ENCODE measurements at places on chromosomes 1 and 21.

GRCh38 chr21:27206368-27206982 is 239.6 kb upstream of the ADAMTS5 start:
- no peak for DNase-seq
- H3K4me1 ChIP-seq = no peaks in the 10 kb centered on the region
- no peaks in the 10 kb centered on the region for H3K36me3 ChIP-seq
- H3K27ac ChIP-seq = no peak overlapping the region
- H3K27me3 ChIP-seq = no peaks in the 10 kb centered on the region
- H3K4me3 ChIP-seq = no peak overlapping the region

DNA sequence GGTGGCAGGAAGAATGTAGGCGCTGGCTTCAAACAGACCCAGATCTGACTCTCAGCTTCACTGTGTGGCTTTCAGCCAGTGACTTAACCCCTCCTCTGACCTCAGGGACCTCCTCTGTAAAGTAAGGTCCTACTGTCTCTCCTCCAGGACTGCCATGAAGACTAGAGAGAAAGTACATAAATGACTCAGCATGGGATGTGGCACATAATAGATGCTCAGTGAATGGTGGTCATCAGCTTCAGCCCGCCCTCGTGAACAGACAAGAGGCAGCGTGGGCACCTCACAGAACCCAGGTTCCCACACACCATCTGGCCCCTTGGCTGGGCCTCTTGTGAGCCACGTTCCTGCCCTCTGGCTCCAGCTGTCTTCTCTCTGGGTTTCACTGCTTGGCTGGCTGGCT is 126.0 kb downstream of the SYF2 start:
- no peak overlapping the region for H3K27ac ChIP-seq
- H3K36me3 ChIP-seq = no peaks in the 10 kb centered on the region
- no peak for DNase-seq
- no peaks in the 10 kb centered on the region for H3K27me3 ChIP-seq

GRCh38 chr1:6803357-6803756 is 18.1 kb downstream of the CAMTA1 start:
- H3K4me3 ChIP-seq = no peak overlapping the region
- no peaks in the 10 kb centered on the region for H3K27me3 ChIP-seq
- no peaks in the 10 kb centered on the region for H3K36me3 ChIP-seq
- DNase-seq = no peak

DNA sequence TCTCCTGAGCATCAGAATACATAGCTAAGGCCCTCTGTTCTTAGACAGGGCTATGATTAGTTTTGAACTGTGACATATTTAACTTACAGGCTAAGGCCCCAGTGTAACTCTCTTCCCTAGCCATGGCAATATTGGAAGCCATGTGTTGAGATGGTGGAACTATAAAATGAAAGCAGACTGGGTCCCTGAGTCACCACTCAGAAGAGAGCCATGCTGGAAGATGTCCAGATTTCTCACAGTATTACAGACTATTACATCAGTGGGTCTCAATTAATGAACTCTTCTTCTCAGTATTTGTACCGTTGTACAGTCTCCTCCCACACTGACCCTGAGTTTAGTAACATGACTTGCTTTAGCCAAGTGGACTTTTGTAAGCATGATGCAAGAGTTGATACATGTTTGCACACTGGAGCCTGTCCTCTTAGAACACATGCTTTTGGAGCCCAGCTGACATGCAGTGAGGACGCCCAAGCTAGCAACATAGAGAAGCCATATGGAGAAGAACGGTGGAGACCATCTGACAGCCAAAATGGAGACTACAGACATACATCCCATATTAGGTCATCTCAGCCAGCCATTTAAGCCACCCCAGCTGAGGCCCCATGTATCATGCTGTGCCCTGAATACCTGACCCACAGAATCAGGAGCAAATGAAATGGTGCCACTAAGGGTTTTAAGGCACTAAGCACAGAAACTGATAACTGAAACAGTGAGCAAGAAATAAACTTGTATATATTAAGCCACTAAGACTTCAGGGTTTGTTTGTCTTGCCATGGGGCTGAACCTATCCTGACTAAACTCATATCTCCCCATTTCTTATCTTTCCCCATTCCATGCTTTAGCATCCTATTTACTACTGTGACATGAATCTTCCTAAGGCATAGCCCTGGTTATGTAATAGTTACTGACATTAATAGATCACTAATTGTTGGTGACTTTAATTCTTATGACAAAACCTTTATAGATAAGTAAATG is 24.4 kb downstream of the TBX15 start:
- DNase-seq = no peak
- no peaks in the 10 kb centered on the region for H3K4me1 ChIP-seq
- H3K4me3 ChIP-seq = no peak overlapping the region

DNA sequence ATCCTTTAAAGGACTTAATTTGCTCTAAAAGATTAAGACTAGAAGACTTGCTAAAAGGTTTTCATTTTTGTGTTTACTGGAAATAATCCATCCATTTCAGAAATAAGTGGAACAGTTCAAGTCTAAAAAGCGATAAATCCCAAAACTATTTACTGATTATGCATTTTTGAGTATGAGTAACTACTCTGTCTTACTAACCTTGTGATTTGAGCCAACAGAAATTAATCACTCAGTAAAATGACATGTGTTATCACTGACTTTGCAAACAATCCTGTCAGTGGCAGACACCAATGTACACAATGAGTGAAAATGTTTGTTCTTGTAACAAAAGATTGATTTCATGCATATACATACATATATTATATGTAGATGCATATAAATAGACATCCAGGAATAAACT is 218.0 kb downstream of the DENND1B start:
- no peaks in the 10 kb centered on the region for H3K36me3 ChIP-seq
- peaks cover 21% of the 10 kb centered on the region for H3K4me1 ChIP-seq
- H3K27me3 ChIP-seq = no peaks in the 10 kb centered on the region
- DNase-seq = peak; percentile 30

DNA sequence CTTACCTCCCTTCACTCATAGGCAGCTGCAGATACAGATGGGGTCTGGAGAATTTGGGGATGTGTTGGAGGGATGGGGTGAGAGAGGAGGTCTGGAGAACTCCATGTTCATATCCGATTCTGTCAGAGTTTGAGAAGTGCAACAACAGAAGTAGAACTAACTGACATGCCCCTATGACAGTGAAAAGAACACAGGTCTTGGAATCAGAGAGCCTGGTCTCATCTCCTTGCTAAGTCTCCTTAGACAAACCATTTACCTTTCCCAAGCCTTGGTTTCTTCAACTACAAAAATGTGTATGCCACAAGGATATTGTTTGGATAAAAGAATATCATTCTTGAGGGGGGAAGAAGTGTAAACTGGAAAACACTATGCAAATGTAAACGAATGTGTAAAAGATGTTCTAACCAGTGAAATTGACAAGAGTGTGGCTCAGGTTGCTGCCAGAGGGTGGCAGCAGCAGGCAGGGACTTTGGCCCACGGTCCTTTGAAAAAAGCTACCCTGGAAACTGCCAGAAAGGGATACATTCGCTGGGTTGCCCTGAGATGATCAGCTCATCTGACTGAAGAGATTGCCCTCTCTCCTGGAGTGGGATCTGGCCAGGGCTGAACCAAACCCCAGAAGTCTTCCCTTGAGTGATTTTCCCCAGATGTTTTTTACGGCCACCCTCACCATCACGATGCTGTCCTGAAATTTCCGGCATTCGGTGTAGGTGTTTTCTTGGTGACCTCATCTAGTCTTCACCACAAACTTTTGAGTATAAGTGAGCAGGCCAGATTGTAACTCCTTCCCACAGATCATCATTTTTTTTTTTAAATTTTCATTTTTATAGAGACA is 17.0 kb upstream of the CD2 start:
- peak; percentile 76 for DNase-seq
- no peaks in the 10 kb centered on the region for H3K36me3 ChIP-seq
- no peak overlapping the region for H3K4me3 ChIP-seq
- H3K4me1 ChIP-seq = no peaks in the 10 kb centered on the region
- H3K27ac ChIP-seq = no peak overlapping the region
- no peaks in the 10 kb centered on the region for H3K27me3 ChIP-seq

- peak; percentile 57 for DNase-seq
- H3K27me3 ChIP-seq = no peaks in the 10 kb centered on the region
- H3K36me3 ChIP-seq = no peaks in the 10 kb centered on the region
Observed at GRCh38 chr1:170864238-170864637, 71.1 kb upstream of the MROH9 start.

DNA sequence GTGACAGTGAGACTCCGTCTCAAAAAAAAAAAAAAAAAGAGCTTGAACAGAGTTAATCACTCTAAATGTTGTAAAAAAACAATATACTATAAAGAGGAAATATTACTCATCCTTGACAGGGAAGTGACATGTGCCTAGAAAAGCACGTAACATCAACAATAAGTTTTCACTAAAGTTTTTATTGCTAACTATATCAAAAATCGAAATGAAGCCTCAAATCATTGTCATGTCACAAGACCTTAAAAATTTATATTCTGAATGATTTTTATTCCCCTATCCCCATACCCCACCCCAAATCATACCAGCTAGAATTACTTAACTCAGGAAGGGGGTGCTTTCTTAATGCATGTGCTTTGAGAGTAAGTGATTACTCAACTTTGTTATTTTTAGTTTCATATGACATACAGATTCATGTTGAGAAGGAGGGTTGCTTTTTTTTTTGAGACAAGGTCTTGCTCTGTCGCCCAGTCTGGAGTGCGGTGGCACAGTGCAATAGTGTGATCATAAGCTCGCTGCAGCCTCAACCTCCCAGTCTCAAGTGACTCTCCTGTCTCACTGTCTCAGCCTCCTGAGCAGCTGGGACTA is 53.6 kb upstream of the MUTYH start:
- H3K36me3 ChIP-seq = no peaks in the 10 kb centered on the region
- H3K27me3 ChIP-seq = no peaks in the 10 kb centered on the region
- no peak overlapping the region for H3K27ac ChIP-seq
- DNase-seq = no peak

DNA sequence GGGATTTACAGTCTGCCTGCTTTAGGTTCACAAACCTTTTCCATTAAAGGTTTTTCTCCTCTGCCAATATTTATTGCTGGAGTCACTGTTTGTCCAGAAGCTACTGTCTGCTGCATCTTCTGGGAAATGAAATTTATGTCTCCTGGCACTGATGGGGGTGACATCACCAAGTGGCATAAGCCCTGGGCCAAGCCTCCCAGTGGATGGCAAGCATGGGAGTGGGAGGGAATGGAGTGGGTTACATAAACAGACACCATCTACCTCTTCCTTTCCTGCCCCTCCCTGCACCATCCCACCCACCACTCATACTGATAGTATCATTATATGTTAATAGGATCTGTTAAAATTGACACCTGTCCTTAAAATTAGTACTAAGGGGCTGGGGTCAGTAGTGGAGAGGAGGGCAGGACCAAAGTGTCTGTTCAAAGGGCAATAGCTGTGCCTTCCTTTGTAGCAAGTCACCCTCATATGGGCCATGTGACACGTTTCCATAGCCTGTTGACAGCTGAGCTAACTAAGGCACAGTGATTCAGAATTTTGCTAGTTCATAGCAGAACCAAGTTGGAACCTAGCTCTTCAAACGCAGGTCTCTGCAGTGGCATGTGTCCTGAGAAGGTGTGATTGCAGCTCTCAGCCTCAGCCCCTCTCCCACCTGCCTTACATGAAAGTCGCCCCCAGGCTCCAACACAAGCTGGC is 71.0 kb downstream of the MAB21L3 start:
- H3K4me1 ChIP-seq = peaks cover 9% of the 10 kb centered on the region
- DNase-seq = no peak
- H3K4me3 ChIP-seq = no peak overlapping the region
- H3K27ac ChIP-seq = no peak overlapping the region
- no peaks in the 10 kb centered on the region for H3K27me3 ChIP-seq

DNA sequence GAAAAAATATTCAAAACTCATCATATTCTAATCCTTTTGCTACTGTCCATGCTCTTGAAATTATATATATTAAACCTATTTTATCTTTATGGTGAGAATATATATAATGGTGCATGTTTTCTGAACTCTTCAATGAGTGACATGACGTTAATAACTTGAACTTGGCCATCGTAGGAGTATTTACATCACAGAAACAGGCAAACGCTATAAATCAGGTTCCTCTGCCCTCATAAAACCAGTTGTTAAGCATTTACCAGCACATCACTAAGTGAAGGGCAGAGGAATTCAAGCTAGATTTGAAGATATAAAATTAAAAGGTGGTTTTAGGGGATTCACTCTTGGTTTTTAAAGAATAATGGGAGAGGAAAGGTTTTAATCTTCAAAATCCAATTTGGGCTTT is 20.5 kb downstream of the NID1 start:
- H3K27me3 ChIP-seq = no peaks in the 10 kb centered on the region
- no peaks in the 10 kb centered on the region for H3K36me3 ChIP-seq
- no peak for DNase-seq
- peaks cover 5% of the 10 kb centered on the region for H3K4me1 ChIP-seq
- H3K4me3 ChIP-seq = no peak overlapping the region

GRCh38 chr1:41547781-41548560 is 63.5 kb upstream of the EDN2 start:
- no peak overlapping the region for H3K4me3 ChIP-seq
- H3K36me3 ChIP-seq = no peaks in the 10 kb centered on the region
- H3K27me3 ChIP-seq = no peaks in the 10 kb centered on the region
- H3K27ac ChIP-seq = no peak overlapping the region
- no peak for DNase-seq

GRCh38 chr1:198123133-198123532 is 33.7 kb upstream of the NEK7 start:
- H3K4me3 ChIP-seq = no peak overlapping the region
- no peak for DNase-seq
- no peaks in the 10 kb centered on the region for H3K27me3 ChIP-seq
- no peaks in the 10 kb centered on the region for H3K36me3 ChIP-seq
- no peak overlapping the region for H3K27ac ChIP-seq
- H3K4me1 ChIP-seq = no peaks in the 10 kb centered on the region

DNA sequence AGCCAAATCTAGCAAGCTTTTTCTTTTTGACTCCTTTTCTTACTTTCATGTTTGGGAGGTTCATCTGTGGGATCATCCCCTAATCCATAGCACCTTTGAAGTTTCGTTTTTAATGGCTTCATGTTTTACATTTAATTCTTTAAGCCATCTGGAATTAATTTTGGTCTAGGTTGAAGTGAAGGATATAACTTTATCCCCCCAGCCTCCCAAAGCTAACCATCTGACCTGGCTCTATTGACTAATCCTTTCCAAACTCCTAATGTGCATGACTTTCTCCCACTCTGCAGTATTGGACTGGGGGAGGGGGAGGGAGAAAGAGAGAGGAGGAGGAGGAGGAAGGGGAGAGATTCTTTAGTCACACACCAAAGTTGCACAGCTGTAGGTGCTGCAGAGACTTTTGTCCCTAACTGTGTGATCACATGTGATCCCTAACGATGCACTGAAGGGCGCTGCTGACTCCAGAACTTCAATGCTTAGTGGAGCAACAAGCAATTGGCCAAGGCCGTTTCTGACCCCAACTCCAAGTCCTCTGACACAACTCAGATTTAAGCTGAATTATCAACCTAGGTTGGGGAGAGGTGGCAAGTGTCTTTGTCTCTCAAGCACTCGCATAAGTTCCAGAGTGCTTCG is 191.6 kb downstream of the HUNK start:
- no peaks in the 10 kb centered on the region for H3K4me1 ChIP-seq
- no peak overlapping the region for H3K4me3 ChIP-seq
- H3K27me3 ChIP-seq = no peaks in the 10 kb centered on the region

GRCh38 chr1:24283326-24284155 is 35.6 kb upstream of the GRHL3 start:
- H3K4me1 ChIP-seq = no peaks in the 10 kb centered on the region
- H3K4me3 ChIP-seq = no peak overlapping the region
- H3K36me3 ChIP-seq = no peaks in the 10 kb centered on the region
- DNase-seq = no peak
- H3K27me3 ChIP-seq = no peaks in the 10 kb centered on the region
